ENCODE measurements at places on chromosomes 1 and 21.

GRCh38 chr1:224635356-224635755 lies 19.2 kb downstream of the CNIH3 start:
- DNase-seq: no peak

- no peak for DNase-seq
Observed at GRCh38 chr1:74650561-74650960, 23.0 kb downstream of the ERICH3 start.

GRCh38 chr1:215132156-215132555 lies 49.6 kb downstream of the KCNK2 start:
- DNase-seq: no peak

DNA sequence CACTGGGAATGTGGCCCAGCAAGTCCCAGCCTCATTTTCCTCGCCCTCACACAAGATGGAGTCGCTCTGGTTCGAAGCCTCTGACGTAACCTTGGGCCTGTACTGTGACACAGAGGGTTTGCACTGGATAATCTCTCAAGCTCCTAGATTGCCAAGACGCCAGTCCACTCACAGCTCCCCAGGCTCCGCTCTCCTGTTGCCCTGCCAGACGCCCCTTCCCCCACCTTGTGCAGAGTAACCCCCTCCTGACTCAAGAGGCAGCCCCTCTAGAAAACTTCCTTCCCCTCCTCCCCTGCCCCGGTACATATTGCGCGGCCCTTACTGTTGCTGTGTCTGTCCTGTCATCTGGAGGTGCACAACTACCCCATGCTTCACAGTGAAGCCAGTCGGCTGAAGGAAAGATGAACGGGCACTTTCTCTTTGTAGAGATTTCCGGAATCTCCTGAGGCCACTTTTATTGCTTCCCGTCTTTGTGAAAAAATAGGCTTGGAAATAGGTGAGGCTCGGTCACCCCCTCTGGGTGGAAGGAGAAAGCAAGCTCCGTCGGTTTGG lies 981 bp upstream of the KIAA1614 start:
- no peak for DNase-seq

DNA sequence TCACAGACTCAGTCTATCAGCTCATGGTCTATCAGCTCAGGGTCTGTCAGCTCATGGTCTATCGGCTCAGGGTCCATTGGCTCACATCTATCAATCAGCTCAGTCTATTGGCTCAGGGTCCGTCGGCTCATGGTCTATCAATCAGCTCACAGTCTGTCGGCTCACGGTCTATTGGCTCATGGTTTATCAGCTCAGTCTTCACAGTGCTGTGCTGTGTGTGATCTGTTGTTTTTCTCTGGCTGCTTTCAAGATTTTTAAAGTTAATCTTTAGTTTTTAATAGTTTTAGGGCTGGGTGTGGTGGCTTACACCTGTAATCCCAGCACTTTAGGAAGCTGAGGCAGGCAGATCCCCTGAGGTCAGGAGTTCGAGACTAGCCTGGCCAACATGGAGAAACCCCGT lies 14.4 kb downstream of the C1orf159 start:
- no peak for DNase-seq

DNA sequence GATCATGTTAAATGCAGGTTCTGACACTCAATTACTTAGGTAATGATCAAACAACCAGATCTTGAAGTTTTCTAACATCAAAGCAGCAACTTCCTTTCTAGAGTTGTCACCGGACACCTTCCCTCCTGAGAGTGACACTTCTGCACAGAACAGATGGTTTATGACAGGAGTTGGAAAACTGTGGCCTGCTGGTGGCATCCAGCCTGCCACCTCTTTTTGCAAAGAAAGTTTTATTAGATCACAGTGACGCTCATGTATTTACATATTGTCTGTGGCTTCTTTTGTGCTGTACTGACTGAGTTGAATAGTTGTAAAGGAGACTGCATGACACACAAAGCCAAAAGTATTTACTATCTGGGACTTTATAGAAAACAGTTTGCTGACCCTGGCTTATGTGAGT lies 28.3 kb downstream of the DDR2 start:
- DNase-seq: no peak

GRCh38 chr1:178151831-178152230 lies 57.9 kb downstream of the RASAL2 start:
- no peak for DNase-seq

GRCh38 chr1:180370597-180370996 lies 131.8 kb downstream of the ACBD6 start:
- no peak for DNase-seq

- DNase-seq: no peak
Observed at GRCh38 chr1:101323535-101323934, 86.7 kb downstream of the S1PR1 start.

DNA sequence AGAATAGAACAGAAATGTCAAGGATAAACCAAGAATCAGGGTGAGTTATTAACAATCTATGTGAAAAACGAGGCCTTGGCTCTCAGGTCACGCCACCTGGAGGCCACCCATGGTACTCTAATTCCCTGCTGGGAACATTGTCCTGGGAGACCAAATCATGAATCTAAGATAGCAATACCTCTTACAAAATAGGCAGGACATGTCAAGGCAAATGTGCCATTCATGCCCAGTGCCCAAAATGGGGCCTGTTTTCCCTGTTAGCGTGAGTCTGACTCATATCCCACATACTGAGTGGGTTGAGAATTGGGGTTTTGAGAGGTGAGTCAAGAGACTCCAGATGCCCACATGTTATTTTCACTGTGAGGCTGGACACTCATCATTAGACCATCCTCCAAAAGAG lies 380.8 kb downstream of the HHIPL2 start:
- no peak for DNase-seq

DNA sequence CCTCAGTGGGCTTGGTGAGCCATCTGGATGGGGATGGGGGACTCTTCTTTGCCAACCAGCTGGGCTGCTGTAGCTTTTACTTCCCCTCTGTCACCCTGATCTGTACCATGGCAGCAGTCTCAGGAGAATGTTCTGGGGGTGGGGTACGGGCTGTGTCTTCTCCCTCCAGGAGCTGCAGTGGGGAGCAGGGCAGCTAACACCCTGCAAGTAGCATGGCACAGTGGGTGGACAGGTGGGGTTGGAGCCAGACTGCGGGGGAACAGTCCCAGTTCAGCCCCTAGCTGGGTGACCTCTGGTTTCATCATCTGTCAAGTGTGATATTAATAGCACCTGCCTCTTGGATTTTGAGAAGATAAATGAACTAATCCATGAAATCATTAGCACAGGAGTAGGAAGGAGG lies 3.1 kb downstream of the NFASC start:
- no peak for DNase-seq

Data from CD4-positive, alpha-beta T cell treated with Interleukin-6 at 100 ng/mL for 8 hours (primary cell).